Common myeloid progenitor, CD34-positive (primary cell): ENCODE measurements at places on chromosomes 6 and 20.
A peak's percentile ranks its signal among the peaks of the same experiment; 100 is the strongest.

DNA sequence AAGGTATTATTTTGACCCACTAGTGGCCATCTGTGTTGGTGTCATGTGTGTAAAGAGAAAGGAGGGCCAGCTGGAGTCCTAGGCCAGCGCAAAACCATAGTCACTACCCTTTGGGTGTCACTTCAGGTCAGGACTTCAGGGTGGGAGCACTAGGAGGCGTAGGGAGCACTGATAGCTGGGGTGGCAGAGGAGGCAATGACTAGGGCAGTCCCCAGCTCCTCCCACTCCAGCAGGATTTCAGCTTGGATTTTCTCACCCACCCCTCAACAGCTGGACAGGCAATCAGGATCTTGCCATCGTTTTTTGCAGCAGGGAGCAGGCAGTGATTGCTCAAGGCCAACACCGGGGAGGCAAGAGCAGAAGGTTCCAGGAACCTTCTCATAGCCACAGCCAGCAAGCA, 4.2 kb upstream of the HLA-DOA start:
- H3K4me3 ChIP-seq: no peak overlapping the region
- no peaks in the 10 kb centered on the region for H3K27me3 ChIP-seq
- no peaks in the 10 kb centered on the region for H3K36me3 ChIP-seq
- peaks cover 15% of the 10 kb centered on the region for H3K4me1 ChIP-seq
- no peak for DNase-seq

- no peaks in the 10 kb centered on the region for H3K4me1 ChIP-seq
- H3K27me3 ChIP-seq: no peaks in the 10 kb centered on the region
- H3K27ac ChIP-seq: no peak overlapping the region
- DNase-seq: no peak
These were observed 28.2 kb downstream of the NCOA3 start for GRCh38 chr20:47529840-47530239.

DNA sequence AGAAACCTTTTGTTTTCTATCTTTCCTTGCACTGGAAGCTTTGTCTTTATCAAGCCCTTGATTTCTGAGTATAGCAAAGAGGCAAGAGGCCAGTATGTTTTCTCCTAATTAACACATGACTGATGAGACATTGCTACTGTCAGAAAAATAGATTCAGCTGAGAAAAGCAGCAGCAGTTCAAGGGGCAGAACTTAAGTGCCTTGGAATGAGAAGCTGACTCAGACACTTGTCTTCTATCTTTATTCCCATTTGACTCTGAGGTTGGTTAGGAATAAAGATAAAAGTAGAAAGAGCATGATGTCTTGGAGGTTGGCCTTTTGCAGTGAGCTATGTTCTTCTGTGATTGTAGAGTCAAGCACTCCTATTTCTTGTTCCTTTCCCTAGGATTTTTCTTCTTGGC, 79.1 kb upstream of the MAN1A1 start:
- H3K27ac ChIP-seq: no peak overlapping the region
- H3K4me1 ChIP-seq: no peaks in the 10 kb centered on the region
- DNase-seq: no peak
- H3K4me3 ChIP-seq: no peak overlapping the region
- H3K27me3 ChIP-seq: no peaks in the 10 kb centered on the region

DNA sequence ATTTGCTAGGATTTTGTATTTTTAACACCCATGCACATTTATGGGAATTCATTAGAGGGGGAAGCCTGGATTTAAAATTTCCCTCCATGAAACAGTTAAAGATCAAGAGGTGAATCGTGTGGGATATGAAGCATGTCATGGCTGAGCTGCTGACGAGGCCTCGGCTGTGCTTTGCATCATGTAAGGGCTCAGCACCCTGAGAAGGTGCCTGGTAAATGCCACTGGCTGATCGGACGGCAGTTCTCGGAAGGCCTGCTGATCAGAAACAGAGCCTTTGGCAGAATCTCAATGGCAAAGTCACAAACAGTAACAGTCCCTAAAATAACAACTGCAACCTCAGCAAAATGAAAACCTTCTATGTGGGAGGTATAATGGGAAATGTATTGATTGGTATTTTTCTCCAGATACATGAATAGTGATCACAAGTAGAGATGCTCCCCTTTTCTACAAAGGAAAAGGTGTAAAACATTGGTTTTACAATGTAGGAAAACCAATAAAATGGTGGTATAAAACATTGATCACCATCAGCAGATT, 53.0 kb upstream of the FUCA2 start:
- H3K4me1 ChIP-seq: no peaks in the 10 kb centered on the region
- no peaks in the 10 kb centered on the region for H3K36me3 ChIP-seq
- no peak for DNase-seq
- no peaks in the 10 kb centered on the region for H3K27me3 ChIP-seq
- no peak overlapping the region for H3K27ac ChIP-seq
- H3K4me3 ChIP-seq: no peak overlapping the region

DNA sequence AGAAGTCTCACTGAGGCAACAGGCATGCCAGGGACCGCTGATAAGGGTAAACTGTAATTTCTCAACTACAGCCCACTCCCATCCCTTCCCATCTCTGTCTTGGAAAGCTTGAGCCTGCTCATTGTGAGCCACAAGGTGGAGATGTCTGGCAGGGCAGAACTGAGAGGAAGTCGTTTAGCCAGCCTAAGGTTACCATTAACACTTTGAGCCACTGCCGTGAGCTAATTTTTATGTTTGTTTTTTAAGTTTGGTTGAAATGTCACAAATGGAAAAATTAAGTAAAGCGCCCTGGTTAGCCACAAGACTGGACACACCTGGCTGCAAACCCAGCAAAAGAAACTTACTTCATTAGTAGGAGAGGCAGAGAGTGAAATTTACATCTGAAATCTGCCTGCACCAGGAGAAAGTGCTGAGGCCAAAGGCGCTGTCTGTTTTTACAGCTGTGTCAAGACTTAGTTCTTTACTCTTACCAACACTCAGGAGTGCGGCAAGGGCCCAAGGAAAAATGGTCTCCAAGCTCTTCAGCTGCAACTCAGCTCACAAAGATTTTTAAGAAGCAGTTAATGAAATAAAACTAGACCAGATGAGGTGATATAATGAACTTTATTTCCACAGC, 50.0 kb upstream of the FAM83C start:
- peaks cover 40% of the 10 kb centered on the region for H3K36me3 ChIP-seq
- no peak overlapping the region for H3K27ac ChIP-seq
- no peaks in the 10 kb centered on the region for H3K4me1 ChIP-seq

DNA sequence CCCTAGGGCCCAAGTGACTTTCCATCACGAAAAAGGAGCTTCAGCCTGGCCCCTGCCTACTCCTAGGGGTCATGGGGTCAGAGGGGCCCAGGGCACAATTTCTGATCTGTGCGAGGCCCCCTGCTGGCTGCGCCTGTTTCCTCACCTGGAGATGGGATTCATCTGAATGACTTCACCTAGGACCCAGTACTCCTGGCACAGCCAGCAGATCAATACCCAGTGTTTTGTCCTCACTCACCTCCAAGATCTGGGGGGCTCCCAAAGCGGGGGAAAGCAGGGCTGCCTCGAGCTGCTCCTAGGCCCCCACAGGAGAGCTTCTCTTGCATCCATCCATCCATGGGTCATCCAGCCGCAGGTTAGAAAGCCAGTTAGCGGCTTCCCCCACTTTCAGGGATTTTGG, 33.8 kb downstream of the CD40 start:
- no peaks in the 10 kb centered on the region for H3K27me3 ChIP-seq
- H3K4me1 ChIP-seq: no peaks in the 10 kb centered on the region
- no peak for DNase-seq

- no peak overlapping the region for H3K27ac ChIP-seq
- DNase-seq: no peak
These were observed 22.3 kb downstream of the PPP1R14C start for GRCh38 chr6:150165020-150165702.

DNA sequence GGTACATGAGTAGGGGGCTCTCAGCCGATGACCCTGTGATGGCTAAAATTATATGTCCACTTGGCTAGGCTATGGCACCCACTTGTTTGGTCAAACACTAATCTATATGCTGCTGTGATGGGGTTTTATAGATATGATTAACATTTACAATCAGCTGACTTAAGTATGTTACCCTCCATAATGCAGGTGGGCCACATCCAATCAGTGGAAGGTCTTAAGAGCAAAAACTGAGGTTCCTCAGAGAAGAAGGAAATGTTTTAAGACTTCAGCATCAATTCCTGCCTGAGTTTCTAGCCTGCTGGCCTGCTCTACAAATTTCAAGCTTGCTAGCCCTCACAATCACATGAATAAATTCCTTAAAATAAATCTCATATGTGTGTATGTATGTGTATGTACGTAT, 18.9 kb upstream of the MAK start:
- H3K27me3 ChIP-seq: no peaks in the 10 kb centered on the region
- no peak overlapping the region for H3K4me3 ChIP-seq
- H3K36me3 ChIP-seq: no peaks in the 10 kb centered on the region
- no peaks in the 10 kb centered on the region for H3K4me1 ChIP-seq
- H3K27ac ChIP-seq: no peak overlapping the region

- H3K27ac ChIP-seq: no peak overlapping the region
- no peak for DNase-seq
- H3K36me3 ChIP-seq: no peaks in the 10 kb centered on the region
- no peaks in the 10 kb centered on the region for H3K27me3 ChIP-seq
- H3K4me1 ChIP-seq: peaks cover 9% of the 10 kb centered on the region
These were observed 31.7 kb downstream of the STX7 start for GRCh38 chr6:132481189-132481588.

GRCh38 chr20:2152317-2152716, 50.7 kb downstream of the STK35 start:
- H3K4me3 ChIP-seq: no peak overlapping the region
- no peak overlapping the region for H3K27ac ChIP-seq
- H3K27me3 ChIP-seq: no peaks in the 10 kb centered on the region
- H3K4me1 ChIP-seq: no peaks in the 10 kb centered on the region
- H3K36me3 ChIP-seq: peaks cover 6% of the 10 kb centered on the region

- H3K27me3 ChIP-seq: no peaks in the 10 kb centered on the region
- no peak overlapping the region for H3K27ac ChIP-seq
- H3K4me1 ChIP-seq: no peaks in the 10 kb centered on the region
These were observed 506.7 kb downstream of the KIF16B start for GRCh38 chr20:16066571-16066970.

DNA sequence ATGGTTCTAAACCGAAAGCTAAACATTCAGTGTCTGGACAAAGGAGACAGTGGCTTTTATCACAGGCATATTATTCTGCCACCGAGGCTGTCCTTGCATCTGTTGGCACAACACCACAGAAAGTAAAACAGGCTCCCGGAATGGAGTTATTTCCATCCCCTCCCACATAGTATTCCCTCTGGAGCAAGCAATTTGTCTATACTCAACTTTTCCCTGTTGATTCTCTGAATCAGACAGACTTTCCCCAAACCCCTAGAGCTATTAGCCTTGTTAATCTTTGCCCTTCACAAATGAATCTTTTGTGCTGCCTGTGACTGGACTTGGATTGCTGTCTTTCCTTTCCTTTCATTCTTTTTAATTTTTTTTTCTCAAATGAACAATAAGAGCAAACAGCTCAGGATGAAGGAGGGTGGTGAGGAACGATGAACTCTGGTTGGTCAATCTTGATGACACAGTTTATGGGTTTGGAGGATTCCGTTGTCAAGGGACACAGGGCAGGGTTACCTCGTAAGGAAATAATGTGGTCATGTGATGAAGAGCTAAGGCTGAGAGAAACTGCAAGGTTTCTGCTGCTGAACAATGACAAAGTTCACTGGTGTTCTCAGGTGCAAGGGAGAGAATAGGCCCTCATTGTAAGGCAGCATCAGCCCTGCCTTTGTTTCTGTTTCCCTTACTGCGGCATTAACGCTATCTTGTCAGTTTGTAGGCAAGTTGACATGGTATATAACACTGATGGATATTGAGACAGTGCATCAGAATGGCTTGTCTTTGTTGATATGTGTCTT, 275.0 kb upstream of the BMP2 start:
- DNase-seq: no peak
- H3K4me1 ChIP-seq: no peaks in the 10 kb centered on the region
- H3K4me3 ChIP-seq: no peak overlapping the region
- H3K27ac ChIP-seq: no peak overlapping the region
- no peaks in the 10 kb centered on the region for H3K36me3 ChIP-seq

- H3K27me3 ChIP-seq: no peaks in the 10 kb centered on the region
- no peak overlapping the region for H3K27ac ChIP-seq
- H3K4me1 ChIP-seq: no peaks in the 10 kb centered on the region
- peak; percentile 45 for DNase-seq
- H3K36me3 ChIP-seq: no peaks in the 10 kb centered on the region
- no peak overlapping the region for H3K4me3 ChIP-seq
These were observed 12.5 kb upstream of the TREM1 start for GRCh38 chr6:41298785-41299502.

DNA sequence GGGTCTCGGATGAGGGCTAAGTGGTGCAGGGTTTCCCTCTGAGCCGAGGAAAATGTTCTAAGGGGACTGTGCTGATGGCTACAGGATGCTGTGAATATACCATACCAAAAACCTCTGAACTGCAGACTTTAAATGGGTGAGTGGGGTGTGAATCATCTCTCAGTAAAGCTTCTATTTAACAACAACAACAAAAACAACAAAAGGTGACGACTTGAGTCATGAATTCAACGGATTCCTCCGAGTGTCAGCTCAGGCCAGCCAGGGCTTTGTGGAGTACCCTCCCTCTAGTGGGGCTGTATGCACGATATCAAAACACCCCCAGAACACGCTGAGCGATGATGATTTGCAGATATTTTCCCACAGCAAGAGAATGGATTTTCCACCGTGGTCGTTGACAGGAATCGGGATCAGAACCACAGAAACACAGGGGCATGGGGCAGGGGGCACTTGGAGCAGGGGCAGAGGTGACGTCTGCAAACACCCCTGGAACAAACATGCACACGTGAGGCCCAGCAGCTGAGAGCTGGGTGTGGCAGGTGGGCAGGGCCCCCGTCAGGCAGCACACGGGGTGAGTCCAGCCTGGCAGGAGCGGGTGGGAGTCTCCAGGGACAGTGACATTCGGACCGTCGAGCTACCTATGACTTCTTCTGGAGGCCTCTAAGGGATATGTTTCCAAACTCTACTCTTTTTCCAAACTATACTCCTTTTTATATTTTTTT, 38.6 kb downstream of the SLC2A4RG start:
- peaks cover 3% of the 10 kb centered on the region for H3K4me1 ChIP-seq
- H3K36me3 ChIP-seq: no peaks in the 10 kb centered on the region
- no peak overlapping the region for H3K27ac ChIP-seq
- H3K27me3 ChIP-seq: no peaks in the 10 kb centered on the region
- no peak for DNase-seq

DNA sequence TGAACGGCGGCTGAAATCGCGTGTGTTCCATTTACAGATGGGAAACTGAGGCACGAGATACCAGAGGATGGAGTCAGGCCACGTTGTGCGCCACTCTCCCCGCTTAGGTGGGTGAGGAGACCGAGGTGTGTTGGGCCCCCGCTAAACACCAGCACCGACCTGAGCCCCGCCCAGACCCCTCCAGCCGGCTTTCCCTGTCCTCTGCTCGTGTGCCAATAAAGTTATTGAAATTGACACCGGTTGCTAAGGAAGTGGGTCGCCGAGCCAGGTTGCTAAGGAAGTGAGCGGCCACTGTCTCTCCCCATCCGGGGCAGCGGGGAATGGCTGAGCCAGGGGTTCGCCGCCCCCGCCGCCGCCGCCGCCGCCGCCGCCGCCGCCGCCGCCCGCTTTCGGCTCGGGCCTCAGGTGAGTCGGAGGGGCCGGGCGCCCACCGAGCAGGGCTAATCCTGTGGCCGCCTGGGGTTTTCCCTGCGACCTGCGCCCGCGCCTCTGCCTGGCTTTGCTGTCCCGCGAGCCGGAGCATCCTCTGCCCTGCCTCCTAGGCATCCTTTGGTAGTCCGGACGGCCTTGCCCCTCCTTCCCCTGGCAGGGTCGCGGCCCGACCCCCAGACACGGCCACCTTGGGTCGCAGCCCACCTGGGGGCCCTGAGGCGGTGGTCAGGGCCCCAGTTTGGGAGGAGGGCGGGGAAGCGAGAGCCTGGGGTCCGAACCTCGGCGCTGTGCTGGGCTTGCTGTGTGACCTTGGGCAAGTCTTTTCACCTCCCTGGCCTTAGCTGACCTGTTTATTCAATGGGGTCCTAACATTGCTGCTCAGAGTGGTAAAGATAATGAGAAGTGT, at the start of gene KIF3B:
TSS of gene KIF3B (plus strand) at position 291 of the 838 bp plus-strand sequence. CDS start 32,127 bp downstream, outside the sequence.
- no peaks in the 10 kb centered on the region for H3K36me3 ChIP-seq
- peaks cover 16% of the 10 kb centered on the region for H3K4me1 ChIP-seq
- H3K27me3 ChIP-seq: no peaks in the 10 kb centered on the region
- H3K4me3 ChIP-seq: peak within 1 kb of the TSS; percentile 94
